ENCODE measurements at places on chromosomes 4 and X.

DNA sequence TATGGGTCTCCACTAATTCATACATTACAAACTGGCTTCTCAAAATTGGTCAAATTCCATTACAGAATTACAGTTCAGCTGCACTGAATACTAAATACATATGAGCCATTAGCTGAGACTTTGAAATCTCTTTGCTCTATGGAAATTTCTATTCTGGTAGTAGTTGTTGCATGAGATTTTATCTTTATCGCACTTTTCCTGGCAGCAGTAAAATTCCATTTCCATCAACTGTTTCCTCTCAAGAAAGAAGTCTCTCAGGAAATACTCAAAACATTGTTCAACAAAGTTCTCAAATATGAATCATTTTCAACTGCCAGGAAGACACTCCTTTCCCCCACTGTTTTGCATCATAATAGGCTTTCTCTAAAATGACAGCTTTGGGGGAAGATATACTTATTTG lies 51.3 kb downstream of the ATP11C start:
- DNase-seq, result no peak

DNA sequence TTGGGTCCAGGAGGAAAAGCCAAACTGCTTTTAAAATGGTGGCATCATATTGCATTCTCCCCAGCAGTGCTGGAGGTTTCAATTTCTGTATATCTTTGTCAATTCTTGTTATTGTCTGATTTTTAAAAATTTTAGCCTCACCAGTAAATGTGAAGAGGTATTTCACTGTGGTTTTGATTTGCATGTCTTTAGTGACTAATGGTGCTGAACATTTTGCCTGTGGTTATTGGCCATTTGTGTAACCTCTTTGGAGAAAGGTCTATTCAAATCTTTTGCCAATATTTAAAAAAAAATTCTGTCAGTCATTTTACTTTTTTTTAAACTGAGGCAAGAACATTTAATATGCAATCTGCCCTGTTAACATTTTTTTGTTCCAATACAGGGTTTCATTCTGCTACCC lies 322.1 kb downstream of the TLL1 start:
- DNase-seq, result no peak

- no peak for DNase-seq
Measured at GRCh38 chr4:174218127-174218790, 65.2 kb downstream of the FBXO8 start.

DNA sequence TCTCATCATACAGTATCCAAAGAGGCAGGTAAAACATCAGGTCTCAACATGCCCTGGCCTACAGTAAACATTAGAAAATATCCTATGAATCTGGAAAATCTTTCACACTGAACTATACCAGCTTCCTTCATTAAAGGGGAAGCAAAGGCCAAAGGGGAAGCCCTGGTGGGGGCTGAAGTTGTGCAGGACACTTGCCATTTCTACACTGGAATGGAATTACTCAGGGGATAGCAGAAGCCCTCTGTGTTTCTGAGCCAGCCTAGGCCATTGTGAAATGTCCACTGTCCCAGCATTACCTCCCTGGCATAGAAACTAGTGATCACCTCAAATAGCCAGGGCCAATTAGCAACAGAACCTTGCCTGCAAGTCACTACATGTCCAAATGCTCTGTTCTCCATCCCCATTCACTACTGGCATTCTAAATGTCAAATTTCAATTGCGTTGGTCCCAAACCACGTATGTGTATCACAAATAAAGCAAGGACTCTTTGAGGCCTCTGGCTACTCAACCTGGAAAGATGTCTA lies 429.9 kb downstream of the AFF2 start:
- DNase-seq, result no peak

- DNase-seq, result no peak
Measured at GRCh38 chr4:20347531-20347930, 95.8 kb downstream of the SLIT2 start.

- no peak for DNase-seq
Measured at GRCh38 chr4:54566608-54567007, 91.1 kb upstream of the KIT start.

DNA sequence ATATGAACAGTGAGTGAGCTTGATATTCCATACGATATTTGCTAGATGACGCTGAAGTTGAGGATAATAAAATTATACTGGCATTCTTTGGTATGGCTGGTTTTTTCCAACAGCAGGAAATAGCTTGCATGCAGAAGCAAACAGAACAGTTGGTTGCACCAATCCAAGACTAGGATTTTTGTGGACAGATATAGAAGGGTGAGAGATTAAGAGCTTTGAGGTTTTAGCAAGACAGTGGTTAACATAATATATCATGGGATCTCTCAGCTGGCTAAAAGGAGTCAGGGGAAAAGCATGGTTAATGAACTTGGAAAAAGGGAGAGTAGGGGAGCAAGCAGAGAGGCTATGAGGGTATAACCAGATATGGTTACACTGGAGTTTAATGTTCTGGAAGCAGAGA lies 127.9 kb downstream of the DHX15 start:
- no peak for DNase-seq

DNA sequence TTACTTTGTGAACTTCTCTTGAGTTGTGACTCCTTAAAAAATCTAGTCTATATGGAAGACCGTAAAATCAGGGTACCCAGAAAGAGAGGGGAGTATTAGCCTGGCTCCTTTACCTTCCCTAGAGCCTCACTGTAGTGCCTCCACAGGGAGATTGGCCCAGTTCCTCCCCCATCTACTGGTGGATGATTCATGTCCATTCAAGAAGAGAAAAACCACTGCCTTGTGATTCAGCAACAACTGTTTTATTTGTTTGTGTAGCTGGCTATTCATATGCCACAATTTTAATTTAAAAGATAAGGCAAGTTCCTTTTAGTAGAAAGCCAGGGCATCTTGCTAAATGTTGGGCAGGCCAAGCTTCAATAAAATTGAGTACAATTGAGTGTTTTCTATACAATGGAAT lies 221.8 kb upstream of the KCNIP4 start:
- DNase-seq, result no peak

DNA sequence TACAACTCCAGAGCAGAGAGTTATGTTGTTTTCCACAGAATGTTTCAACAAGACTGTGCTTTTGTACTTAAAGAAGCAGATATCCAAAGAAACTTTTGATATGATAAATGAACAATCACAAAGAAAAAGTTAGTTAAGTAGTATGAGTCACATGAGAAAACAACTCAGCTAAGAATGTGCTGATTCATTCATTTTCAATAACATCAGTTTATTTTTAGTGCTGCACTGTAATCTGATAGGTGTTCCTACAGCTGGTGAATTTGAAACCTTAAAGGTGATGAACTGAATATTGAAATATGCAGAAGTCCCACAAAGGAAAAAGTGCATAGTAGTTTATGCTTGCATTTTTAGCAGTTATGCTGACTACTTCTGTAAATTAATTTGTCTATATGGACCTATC lies 180.3 kb upstream of the TENM3 start:
- no peak for DNase-seq

- no peak for DNase-seq
Measured at GRCh38 chrX:33892670-33893069, 239.4 kb downstream of the FAM47A start.

GRCh38 chr4:82708982-82709381 lies 89.6 kb downstream of the SCD5 start:
- no peak for DNase-seq

GRCh38 chrX:52015794-52016193 lies 53.2 kb downstream of the MAGED4B start:
- DNase-seq, result no peak

- DNase-seq, result no peak
Measured at GRCh38 chr4:132646186-132646585, 502.9 kb upstream of the PCDH10 start.

GRCh38 chr4:8150152-8151090 lies 8.2 kb downstream of the ABLIM2 start:
- no peak for DNase-seq

- DNase-seq, result no peak
Measured at GRCh38 chr4:164428561-164428960, 325.4 kb upstream of the SMIM31 start.

DNA sequence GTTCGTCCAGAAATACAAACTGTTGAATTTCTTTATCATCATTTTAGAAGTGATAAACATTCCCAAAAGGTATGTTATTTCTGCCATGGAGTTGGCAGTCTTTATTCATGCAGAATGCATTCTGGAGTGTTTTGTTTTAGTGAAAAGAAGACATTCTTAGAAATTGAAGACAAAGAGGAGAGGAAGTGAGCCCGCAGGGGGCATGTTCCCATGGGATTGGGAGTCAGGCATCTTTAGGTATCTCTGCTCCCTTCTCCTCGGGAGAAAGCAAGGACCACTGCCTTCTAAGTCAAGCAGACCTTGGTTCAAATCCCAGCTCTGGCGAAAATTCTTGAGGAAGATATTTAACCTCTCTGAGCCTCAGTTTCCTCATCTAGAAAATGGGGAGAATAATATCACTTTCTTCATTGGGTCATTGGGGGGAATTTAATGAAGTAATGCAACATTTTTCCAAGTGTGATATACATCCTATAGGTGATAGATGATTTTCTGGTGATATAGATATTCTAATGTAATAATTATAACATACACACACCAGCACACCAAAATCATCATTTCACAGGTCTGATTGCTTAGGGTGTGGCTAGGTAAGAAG lies 26.5 kb upstream of the CHRNA9 start:
- no peak for DNase-seq

DNA sequence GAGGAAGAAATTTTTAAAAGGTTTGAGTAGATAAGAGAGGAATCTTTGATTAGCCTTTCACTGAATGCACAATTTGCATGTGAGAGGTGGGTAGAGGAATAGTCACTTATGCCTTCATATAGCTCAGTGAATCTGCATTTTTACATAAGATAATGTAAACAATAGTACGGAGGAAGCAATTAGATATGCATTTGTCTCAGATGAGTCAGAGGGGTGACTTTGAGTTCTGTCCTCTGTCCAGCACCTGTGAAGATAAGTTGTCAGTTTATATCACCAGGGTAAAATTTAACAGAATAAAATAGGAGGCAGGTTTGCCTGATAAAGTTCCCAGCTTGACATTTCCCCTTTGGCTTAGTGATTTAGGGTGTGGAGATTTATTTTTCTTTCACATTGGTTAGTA lies 841.9 kb downstream of the PCDH18 start:
- no peak for DNase-seq

DNA sequence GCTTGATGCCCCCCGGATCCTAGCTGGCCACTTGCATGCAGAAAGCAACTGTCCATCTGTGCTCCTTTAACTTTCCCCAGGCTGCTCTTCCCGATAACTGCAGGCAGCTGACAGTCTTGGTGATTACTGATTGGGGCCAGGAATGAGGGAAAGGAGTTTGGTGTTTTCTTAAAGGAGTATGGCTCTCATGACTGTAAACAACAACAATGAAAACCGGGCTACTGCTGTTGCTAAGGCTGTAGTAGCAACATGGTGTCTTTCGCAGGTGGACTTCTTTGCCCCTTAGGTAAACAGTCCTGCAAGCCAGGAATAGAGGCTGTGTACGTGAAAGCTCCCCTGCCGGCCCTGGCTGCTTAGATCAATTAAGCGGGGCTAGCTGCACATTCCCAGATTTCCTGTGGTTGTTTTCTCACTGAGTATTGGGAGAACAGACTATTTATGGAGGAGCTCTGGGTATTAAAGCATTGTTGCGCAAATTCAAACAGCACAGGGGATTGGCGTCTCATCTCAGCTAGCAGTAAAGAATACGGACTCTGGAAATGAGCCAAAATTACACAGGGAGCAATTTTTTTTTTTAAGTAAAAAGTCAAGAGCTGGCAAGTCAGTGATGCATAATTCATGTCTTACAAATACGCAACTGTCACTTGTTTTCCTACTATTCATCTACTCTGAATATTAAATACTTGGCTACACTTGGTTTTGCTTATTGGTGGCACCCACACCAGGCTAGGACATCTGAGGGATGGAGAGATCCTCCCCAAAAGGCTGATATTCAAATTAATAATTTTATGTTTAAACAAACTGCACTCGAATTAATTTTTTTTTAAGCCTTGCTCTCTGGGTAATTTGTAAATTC lies 61.6 kb upstream of the NAP1L5 start:
- no peak for DNase-seq

- no peak for DNase-seq
Measured at GRCh38 chrX:118508635-118509034, 13.0 kb downstream of the DOCK11 start.

Data from stimulated activated CD4-positive, alpha-beta T cell treated with anti-CD3 and anti-CD28 coated beads, Interleukin-4, amount 100 ng/mL, for 48 hours (primary cell).